Glomerular endothelial cell (primary cell): ENCODE measurements at places on chromosomes 3 and 15. TPM values are rescaled to one million over a fixed set of nuclear protein-coding genes. Genes with fewer than 3 reads are reported as not detected.

- no peak for DNase-seq
Measured at GRCh38 chr3:141405025-141405424, 36.7 kb downstream of the ZBTB38 start.

DNA sequence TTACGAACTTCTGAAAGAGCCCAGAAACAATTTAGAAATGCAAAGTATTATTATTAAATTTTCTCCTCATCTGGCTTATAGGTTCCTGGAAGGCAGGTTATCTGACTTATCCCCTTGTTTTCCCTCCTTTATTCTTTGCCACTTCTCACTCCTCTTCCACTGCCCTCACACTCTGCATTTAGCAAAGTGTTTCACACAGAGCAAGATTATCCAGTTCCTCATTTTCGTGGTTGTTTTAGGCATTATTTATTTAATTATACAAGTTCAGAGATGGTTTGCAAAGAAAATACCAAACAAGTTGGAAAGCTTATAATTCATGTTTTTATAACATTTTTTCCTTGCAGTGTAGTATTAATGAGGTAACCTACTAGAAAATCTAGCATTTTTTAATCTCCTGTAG lies 544.9 kb downstream of the NSUN3 start:
- DNase-seq, result no peak

GRCh38 chr15:58302832-58303231 lies 129.0 kb upstream of the LIPC start:
- DNase-seq, result no peak

Gene SLC2A2
- not detected in 2 replicates for total RNA-seq

DNA sequence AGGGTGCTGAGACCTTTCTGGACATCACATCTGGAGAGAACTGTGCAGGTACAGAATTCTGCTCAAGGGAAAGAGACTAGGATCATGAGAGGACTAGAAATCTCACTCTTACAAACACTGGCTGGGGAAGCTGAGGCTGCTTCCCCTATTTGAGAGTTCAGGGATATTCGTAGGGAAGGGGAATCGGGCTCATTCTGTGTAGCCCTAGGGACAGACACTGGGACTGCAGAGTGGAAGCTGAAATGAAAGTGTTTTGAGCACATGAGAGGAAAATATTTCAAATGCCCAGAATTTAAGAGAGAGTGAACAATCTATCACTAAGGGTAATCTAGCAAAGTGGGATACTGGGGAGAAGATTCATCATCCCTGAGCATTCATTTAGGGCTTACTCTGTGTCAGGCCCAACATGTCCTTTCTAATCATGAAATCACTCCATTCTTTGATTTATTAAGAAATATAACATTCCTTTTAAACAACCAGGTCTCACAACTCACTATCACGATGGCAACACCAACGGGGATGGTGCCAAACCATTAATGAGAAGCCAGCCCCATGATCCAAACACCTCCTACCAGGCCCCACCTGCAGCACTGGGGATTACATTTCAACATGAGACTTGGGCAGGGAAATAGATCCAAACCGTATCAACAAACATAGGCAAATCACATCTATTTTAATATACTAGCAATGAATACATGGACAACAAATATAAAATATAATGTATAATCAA lies 63.0 kb downstream of the CPN2 start:
- DNase-seq, result no peak

GRCh38 chr15:74301583-74302361 lies 65.6 kb downstream of the CCDC33 start:
- DNase-seq, result no peak

DNA sequence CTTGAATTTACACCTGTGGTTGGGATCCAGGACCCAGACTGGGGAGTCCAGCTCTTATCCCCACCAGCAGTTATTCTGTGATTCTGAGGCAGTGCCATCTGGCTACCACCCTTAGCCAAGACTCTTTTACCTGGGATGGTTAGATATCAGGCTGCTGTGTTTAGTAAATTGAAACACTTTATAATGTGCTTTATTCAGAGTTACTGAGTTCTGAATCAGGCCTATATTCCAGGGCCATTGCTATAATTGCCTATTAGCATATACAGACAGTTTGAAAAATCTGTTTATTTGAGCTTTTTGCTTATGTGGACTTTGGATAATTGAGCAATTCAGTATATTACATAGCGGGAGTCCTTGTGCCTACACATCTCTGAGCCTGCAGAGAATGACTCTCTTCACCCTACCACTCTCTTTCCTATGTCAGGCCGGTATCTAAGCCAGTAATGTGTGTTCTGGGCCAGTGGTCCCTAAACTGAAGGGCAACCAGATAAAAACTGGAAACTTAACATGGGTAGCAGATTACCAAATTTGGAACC lies 45.4 kb upstream of the TRAK1 start:
- no peak for DNase-seq

Gene ALG3
- 68.3 and 72.4 TPM in 2 replicates for total RNA-seq

Gene CISH
- total RNA-seq, result 1.9 and 2.5 TPM in 2 replicates

- DNase-seq, result no peak
Measured at GRCh38 chr15:68639926-68640600, 61.3 kb downstream of the CORO2B start.
